AG10803 (cell line): ENCODE measurements at places on chromosomes 11 and 22.
A peak's percentile ranks its signal among the peaks of the same experiment; 100 is the strongest.

DNA sequence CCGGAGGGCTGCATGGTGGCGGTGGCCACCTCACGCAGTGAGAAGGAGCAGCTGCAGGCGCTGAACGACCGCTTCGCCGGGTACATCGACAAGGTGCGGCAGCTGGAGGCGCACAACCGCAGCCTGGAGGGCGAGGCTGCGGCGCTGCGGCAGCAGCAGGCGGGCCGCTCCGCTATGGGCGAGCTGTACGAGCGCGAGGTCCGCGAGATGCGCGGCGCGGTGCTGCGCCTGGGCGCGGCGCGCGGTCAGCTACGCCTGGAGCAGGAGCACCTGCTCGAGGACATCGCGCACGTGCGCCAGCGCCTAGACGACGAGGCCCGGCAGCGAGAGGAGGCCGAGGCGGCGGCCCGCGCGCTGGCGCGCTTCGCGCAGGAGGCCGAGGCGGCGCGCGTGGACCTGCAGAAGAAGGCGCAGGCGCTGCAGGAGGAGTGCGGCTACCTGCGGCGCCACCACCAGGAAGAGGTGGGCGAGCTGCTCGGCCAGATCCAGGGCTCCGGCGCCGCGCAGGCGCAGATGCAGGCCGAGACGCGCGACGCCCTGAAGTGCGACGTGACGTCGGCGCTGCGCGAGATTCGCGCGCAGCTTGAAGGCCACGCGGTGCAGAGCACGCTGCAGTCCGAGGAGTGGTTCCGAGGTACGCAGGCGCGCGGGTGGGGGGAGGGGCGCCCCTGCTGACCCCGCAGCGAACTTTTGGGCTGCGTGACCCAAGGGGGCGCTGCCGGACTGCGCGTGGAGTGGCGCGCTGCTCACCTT, 670 bp downstream of the NEFH start:
- DNase-seq, result peak; percentile 35

GRCh38 chr11:119671051-119671450, 57.9 kb downstream of the NECTIN1 start:
- DNase-seq, result peak; percentile 86

- DNase-seq, result peak; percentile 19
These were observed 1110.4 kb upstream of the CCDC90B start for GRCh38 chr11:84396521-84396920.

DNA sequence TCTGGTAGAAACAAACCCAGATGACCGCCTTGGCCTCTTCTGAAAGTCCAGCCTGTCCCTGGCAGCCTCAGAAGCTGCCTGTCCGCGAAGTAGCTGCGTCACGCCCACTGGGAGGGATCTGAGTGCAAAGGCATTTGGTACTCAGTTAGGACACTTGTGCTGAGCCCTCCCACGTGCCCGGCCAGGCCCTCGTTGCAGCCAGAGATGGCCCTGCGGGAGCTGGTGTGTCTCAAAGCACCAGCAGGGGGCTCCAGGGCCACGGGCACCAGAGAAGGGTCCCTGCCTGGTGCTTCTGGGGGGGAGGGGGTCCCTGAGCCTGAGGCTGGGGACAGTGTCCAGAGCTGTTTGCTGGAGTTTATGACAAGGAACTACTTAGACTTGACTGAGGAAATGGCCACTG, 5.8 kb downstream of the SELENOO start:
- DNase-seq, result peak; percentile 58

DNA sequence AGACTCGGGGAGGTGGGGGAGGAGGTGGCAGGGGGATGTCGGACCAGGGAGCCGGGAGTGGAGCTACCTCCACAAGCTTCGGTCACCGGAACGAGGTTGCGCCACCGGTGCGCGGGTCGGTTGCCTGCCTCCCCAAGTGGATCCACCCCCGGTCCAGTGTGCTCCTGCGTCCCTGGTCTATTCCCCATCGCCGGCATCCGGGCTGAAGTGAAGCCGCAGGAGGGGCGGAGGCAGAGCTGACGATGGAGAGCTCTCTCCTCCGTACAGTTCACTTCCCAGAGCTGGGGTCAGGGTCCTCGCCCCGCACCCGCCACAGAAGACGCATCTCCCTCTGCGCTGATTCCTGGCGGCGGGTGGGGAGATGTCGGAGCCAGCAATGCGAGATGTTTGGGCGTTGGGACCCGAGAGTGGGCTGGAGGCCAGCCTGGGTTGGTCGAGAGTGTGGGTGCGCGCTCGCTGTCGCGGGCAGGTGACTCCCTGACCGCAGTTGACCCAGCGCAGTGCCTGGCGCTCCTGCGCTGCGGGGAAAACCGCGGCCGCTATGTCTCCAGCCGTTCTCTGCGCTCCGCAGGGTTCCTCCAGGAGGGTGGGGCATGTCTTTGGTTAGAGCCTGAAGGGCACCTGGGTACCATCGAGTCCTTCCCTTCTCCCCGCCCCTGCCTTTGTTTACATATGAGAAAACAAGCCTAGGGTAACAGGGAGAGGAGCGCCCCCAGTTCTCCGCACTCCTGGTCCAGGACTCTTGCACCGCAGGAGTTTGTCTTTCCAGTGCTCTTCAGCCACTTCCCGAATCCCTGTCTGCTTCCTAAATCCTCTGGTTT, 1.7 kb downstream of the C11orf96 start:
- DNase-seq, result no peak

GRCh38 chr11:122816761-122817520, 21.4 kb upstream of the CRTAM start:
- no peak for DNase-seq

DNA sequence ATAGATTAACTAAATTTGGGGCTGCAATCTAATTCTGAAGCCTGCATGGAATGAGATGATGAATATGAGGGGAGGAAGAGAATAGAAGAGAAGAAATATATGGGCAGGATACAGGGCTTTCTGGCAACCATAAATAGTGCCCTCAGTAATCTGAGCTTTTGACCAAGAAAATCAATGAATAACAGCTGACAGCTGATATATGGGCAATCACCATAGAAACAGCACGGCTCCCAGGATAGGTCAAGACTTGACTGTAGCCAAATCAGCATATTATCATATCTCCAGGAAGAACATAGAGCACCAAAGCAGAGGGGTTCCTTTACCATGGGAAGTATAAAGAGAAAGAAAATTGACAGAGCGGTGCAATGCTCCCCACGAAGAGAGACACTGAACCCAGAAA, 643.8 kb upstream of the TENM4 start:
- DNase-seq, result no peak

- DNase-seq, result no peak
These were observed 23.9 kb downstream of the MAP6 start for GRCh38 chr11:75644946-75645345.

- no peak for DNase-seq
These were observed 41.8 kb downstream of the GNB1L start for GRCh38 chr22:19812910-19813309.

GRCh38 chr11:68200639-68201038, 12.5 kb downstream of the KMT5B start:
- DNase-seq, result peak; percentile 94
